ENCODE measurements at places on chromosomes 2 and 18.

DNA sequence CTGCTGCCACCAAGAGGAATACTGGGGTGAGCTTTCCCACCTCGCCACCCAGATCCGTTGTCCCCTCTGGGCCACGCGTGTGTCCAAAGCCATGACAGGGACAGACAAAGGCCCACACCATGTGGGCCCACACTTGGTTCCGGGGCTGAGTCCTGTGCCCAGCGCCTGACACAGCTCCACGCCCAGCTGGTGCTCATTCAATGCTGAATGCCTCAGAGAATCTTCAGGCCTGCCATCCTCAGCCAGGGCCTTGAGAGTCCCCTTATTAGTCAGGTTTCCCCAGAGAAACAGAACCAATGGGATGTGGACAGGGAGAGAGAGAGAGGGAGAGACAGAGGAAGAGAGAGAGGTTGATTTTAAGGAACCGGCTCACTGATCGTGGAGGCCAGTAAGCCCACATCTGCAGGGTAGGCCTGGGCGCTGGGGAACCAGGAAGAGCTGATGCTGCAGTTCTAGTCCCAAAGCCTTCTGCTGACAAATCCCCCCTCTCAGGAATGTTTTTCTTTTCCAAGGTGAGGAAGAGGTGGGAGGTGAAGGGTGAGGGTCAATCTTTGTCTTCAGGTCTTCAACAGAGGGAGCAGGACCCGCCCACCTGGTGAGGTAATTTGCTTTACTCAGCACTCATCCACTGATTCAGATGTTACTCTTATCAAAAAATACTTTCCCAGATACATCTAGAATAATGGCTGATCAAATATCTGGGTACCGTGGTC lies 10.2 kb upstream of the SPATA3 start:
- no peak for DNase-seq

DNA sequence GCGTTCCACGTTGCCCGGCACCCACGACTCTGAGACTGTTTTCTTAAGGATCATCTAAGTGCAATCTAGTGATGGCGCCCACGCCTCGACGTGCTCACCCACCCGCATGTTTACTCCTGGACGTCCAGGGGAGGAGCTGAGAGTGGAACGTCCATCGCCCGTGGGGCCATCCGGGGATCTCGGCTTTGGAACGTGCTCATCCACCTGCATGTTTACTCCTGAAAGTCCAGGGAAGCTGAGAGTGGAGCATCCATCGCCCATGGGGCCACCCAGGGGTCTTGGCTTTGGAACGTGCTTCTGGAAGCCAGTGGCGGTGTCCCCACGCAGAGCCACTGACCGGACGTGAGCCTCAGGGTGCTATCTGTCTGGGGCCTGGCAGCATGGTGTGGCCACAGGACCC lies 45.6 kb upstream of the SALL3 start:
- DNase-seq = no peak

DNA sequence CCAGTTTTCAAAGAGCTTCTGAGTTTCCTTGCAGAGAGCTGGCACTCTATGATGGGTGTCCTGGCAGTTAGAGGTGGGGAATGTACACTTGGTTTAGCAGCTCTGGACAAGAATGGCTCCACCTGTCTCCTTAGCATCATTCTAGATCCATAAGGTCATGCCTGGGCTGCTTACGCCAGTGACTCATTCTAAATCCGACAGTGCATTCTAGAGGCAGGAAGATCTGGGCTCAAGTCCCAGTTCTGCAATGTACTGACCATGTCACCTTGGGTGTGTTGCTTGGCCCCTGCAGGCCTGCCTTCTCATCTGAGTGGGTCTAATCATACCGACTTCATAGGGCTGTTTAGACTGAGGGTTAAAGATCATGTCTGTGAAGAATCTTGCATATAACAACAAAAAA lies 46.5 kb downstream of the PTGR3 start:
- no peak for DNase-seq

- DNase-seq = peak; percentile 24
Measured at GRCh38 chr2:64454386-64455332, 697 bp downstream of the LGALSL start.

DNA sequence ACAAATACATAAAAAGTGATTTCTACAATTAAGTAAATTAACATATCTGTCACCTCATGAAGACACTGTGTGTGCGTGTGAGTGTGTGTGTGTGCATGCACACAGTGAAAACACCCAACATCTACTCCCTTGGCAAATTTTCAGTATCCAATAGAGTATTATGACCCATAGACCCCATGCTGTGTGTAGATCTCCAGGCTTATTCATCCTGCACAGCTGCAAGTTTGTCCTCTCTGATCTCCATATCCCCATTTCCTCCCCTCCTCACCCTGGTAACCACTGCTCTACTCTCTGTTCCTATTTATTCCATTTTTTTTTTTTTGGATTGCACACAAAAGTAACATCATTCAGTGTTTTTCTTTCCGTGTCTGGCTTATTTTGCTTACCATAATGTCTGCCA lies 391.0 kb downstream of the SOX11 start:
- DNase-seq = no peak

GRCh38 chr2:238015705-238016104 lies 45.1 kb upstream of the SCLY start:
- no peak for DNase-seq

DNA sequence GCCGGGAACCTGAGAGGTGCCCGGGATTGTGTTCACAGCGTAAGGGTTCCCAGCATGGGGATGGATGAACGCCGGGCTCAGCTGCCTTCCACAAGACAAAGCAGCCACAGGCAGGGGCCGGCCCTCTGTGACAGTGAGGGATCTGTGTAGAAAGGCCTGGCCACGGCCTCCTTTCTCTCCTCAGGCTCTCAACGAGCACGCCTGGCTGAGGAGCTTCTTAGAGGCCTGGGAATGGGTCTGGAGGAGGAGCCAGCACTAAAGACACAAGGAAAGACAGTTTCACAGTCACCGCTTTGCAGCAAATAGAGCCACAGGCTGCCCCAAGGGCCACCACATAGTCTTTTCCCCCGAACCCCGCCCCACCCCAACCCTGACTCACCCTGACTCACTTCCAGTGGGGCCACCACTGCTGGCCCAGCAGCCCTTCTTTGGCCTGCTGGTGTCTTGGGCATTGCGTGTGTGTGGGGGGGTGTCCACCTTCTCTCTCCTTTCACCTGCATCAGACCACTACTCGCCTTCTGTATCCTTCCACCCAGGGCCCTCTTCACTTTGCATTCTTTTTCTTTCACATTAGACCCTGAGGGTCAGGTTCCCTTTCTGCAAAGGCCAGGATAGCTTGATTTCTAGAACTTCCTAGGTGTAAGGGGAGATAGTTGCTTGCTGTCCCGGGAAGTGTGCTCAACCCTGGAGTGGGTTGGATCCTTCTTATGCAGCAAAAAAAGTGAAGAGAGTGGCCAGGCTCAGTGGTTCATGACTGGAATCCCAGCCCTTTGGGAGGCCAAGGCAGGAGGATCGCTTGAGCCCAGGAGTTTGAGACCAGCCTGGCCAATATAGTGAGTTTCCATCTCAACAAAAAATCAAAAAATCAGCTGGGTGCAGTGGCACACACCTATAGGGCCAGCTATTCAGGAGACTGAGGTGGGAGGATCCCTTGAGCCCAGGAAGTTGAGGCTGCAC lies 19.3 kb upstream of the HPCAL1 start:
- DNase-seq = no peak

DNA sequence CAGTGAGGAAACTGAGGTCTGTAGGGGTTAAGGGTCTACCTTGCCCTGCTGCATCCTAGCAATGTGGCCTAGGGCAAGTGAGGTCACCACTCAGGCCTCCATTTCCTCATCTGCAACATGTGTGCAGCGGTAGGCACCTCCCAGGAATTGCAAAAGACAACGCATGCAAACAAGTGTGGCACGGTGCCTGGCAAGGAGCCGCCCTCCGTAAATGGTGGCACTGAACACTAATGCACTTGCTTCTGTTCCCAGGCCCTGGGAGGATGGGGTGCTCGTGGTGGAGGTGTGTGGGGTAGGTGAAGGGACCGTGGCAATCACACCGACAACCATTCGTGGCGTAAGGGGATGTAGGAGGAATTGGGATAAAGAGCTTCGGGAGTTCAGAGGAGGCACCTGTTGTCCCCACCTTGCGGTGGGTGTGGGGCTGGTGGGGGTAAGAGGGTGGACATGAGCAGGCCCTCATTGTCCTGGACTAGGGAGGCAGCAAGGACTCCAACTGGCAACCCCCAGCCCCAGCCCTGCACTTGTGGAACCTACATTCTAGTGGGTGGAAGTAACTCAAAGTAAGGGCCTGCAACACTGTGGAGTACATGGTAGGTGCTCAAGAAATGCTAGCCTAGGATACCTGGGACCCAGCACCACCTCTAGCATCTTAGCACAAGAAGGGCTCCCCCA lies 26.0 kb downstream of the ATOH8 start:
- no peak for DNase-seq

DNA sequence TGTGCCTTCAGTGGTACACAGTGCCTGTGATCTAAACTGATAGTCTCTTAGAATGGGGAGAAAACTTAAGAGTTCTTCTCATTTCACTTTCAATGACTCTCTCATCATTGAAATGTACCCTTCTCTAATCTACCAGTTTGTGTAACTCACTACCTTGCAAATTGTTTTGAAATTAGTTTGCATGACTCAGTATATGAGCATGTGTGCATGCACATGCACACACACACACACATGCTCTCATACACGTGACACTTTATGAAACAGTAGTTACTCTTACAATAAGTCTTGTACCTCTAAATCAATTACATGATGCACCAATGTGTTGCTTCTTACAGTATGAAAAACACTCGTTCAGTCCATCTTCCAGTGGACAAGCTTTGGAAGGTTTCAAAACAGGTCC lies 10.6 kb downstream of the LYPD6B start:
- DNase-seq = no peak

- DNase-seq = no peak
Measured at GRCh38 chr2:101501443-101501842, 26.5 kb upstream of the RFX8 start.

DNA sequence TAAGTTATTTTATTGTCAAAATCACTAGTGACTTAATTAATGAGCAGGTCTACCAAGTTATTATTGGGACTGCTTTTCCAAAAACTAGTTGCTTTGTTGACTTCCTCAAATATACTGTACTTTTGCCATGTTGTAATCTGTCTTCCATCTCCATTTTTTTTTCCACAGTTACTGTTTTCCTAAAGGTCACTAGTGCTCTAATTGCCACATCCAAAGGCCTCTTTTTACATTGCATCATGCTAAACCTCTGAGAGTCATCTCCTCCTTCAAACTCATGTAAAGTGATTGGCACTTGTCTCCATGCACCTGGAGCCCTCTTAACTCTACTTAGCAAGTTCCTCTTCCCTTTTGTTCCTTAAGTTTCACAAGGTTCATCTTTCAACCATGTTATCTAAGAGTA lies 11.8 kb downstream of the PMAIP1 start:
- DNase-seq = no peak

DNA sequence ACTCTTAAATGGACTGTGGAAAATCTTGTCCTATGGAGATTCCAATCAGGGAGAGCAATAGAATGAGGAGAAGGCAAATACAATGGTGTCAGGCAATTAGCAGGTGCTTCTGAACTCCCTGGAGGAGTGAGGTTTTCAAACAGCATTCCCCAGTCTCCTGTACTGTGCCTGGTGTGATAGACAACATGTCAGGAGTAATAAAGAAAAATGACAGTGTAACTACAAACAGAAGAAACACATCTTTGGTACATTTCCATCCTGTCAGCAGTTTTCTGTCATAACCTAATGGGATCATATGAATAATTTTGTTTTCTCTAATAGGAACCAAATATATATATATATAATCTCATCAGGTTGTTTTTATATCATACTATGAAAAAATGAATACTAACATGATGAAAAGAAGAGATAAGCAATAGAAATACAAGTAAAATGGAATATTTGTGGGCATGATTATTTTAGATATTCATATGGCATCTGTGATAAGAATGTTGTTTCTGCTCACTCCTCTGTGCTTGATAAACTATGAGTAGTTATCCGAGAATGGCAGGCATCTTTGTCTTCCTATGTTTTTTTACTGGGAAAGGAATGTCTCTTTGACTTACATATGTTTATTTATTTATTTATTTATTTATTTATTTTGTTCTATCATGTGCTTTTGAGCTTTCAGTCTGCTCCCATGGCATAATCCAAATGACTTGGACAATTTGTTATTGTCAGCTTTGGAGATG lies 441.7 kb downstream of the TXNL1 start:
- DNase-seq = no peak

DNA sequence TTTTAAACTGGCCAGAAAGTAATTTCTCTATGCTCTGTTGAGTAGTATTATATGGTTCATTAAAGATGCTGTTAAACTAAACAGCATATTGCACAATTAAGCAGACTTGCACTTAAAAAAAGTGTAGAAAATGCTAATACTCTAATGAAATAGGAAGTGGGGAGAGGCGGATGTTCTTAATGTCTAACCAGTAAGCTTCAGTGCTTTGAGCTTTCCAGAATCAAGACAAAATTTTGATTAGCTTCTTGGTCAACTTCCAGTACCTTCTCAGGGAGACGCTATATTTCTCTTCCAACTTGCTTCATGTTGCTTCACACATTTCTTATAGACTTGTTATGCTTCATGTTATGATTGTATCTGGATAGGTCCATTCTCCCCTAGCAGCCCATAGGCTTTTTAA lies 89.1 kb downstream of the MAP2 start:
- DNase-seq = no peak

DNA sequence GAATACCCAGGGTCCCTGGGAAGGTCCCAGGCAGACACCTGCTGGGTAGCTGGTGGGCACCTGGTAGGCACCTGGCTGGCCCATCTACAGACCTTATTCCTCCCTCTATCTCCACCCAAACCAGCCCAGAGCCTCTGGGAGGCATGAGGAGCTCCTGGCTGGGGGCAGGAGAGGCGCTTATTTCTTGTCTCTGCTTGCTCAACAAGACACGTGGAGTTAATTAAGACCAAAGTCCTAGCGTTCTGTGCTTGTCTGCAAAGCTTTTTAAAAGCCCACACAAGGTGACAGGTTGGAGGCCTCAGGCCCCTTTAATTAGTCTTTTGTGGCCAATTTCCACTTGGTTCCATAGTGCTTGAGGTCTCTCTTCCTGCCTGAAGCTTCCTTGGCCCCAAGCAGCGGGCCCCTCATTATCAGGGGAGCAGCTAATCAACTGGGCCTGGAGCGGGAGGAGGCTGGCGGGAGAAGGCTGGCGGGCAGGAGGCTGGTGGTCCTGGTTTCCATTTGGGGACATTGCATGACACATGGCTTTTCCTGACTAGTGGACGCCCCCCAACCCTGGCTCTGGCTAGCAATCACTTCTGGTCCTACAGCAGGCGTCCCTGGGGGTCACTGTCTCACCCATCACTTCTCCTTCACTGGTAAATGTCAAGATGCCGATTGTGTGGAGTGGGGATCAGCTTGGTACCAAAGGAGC lies 65.4 kb upstream of the HDAC4 start:
- no peak for DNase-seq

GRCh38 chr2:121476684-121477083 lies 54.0 kb upstream of the RNU4ATAC start:
- no peak for DNase-seq

DNA sequence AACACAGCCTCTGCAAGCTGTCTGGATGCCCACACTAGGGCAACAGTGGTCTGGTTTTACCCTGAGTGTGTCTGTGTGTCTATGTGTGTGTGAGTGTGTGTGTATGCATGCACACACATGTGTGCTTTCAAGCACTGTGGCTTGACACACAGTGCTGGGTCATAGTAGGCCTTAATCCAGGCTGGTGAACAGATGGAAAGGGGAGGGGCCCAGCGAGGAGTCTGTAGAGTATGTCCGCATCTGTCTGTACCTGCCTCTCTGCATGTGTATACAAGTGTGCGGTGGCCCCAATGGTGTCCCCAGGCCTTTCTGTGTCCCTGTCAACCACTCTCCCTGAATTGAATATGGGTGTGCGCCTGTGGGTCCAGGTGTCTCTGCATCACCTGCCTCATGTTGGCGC lies 9.3 kb upstream of the KCNIP3 start:
- DNase-seq = no peak

GRCh38 chr2:211454679-211455078 lies 898.3 kb downstream of the CPS1 start:
- DNase-seq = no peak

Data from T-cell (primary cell).